ENCODE measurements at places on chromosomes 11 and 22. TPM values are rescaled to one million over a fixed set of nuclear protein-coding genes. Genes with fewer than 3 reads are reported as not detected.

CAPN5 gene
- total RNA-seq: 12.8 TPM

LAYN gene
- 12.8 TPM for total RNA-seq

KRTAP5-7 gene
- not detected for total RNA-seq

HSPB2 gene
- 0.34 TPM for total RNA-seq

PRG3 gene
- not detected for total RNA-seq

DNA sequence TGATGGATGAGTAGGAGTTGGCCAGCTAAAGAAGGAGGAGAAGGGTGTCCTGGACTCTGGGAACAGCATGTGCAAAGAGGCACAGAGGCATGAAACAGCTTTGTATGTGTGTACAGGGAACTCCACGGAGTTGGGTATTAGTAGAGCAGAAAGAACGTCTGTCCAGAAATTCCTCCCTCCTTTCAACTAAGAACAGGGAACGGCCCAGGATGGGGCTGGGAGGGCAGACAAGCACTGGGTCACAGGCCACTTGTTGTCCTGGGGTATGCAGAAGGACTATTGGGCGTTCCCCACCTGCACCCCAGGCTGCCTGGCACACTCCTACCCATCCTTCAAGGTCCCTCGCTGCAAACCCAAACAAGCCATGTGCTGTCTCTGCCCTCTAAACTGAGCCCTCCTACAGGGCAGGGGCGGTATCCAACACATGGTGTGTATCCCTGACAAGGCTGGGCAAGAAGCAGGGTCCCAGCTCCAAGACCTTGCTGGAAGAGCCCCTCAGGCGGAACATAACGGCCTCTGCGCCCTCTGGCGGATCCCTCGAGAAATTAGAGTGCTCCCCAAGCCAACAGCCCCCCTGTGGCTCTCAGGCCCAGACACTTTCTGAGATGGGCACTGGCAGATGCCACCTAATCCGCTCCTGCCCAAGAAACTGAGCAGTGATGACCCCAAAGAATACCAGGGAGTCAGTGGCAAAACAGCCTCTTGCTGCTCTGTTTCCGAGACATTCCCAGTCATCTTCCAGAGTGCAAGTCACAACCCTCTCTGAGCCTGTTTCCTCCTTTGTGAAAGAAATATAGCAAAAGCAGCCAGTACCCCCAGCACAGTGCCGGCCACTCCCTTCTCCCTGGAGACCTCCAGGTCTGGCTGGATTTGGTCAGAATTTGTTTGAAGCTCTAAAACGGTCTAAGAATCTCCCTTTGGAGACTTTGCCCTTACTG is 1.6 kb upstream of the ELFN2 start:
- peak overlapping the region; percentile 36 for H3K4me3 ChIP-seq
- DNase-seq: no peak
- peaks cover 43% of the 10 kb centered on the region for H3K4me1 ChIP-seq
- peaks cover 12% of the 10 kb centered on the region for H3K27me3 ChIP-seq
- H3K36me3 ChIP-seq: peaks cover 2% of the 10 kb centered on the region

DNA sequence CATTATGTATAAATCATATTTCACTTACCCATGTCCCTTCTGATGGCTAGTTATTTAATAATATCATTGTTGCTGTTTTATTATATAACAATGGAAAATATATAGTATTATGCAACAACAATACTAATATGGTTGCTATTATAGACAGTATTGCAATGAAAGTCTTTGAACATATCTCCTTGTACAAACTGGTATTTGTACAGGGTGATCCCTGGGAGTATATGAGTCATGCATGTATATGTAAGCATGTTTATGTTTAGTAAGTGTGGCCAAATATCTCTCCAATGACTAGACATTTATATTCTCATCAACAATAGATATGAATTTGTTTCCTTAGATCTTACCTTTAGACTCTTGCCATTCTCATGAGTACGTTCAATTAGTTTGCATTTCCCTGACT is 55.9 kb downstream of the KCNC1 start:
- no peaks in the 10 kb centered on the region for H3K36me3 ChIP-seq
- no peaks in the 10 kb centered on the region for H3K27me3 ChIP-seq
- H3K27ac ChIP-seq: no peak overlapping the region

DNA sequence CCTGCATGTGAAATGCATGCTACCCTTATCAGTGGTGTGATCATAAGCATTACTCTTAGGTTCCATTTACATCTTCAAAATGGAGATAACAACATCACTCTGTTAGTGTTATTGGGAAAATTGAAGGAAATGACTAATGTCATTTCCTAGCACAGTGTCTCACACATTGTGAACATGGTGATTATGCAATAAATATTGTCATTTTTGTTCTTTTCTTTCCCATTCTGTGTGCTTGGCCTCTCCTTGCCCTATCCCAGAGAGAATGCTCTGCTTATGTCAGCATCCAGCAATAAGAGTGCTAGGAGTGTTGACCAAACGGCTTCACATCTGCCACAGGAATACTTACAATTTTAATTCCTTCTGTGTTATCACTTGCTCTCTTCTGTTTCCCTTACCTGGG is 1024.1 kb upstream of the CCDC90B start:
- H3K4me3 ChIP-seq: no peak overlapping the region
- no peak overlapping the region for H3K27ac ChIP-seq
- no peak for DNase-seq
- H3K4me1 ChIP-seq: no peaks in the 10 kb centered on the region

DNA sequence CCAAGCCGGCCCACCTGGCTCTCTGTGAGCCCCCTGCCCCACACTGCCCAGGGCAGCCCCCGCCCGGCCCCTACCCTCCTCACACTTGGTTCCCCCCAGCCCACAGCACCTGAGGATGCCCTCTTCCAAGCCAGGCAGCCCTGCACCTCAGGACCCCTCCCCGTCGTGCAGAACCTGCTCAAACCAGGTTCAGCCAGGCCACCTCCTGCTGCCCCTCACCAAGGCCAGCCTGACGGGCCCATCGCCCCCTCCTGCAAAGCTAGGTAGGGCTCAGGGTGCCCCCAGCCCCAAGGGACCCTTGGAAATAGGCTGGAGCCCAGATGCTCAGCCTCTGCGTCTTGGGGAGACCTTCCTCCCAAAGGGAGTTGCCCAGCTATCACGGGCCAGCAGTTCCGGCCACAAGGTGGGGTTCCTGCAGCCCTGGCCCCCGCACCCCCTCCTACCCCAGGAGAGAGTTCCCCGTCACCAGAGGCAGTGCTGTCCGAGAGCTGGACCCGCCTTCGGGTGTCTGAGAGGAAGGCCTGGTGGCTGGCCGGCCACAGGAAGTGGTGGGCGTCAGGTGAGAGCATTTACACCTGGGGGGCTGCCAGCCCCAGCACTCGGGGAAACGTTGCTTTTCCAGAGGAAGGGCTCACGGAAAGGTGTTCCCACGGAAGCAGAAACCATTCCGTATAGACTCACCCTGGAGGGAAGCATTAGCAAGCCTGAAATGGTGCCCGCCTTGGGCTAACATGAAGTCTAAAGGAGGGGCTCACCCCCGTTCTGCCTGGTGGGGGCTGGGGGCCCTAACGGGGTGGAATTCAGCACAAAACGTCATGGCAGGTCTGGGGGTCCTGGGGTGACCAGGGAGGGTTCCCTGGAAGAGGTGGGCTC is 3.2 kb upstream of the SYT8 start:
- peak overlapping the region; percentile 80 for H3K27ac ChIP-seq
- H3K27me3 ChIP-seq: no peaks in the 10 kb centered on the region
- peaks cover 68% of the 10 kb centered on the region for H3K4me1 ChIP-seq
- H3K36me3 ChIP-seq: no peaks in the 10 kb centered on the region
- no peak overlapping the region for H3K4me3 ChIP-seq

GRCh38 chr11:31107649-31108048 is 261.9 kb downstream of the DCDC1 start:
- DNase-seq: no peak
- H3K27ac ChIP-seq: no peak overlapping the region
- no peaks in the 10 kb centered on the region for H3K36me3 ChIP-seq
- peaks cover 16% of the 10 kb centered on the region for H3K27me3 ChIP-seq
- no peaks in the 10 kb centered on the region for H3K4me1 ChIP-seq

DNA sequence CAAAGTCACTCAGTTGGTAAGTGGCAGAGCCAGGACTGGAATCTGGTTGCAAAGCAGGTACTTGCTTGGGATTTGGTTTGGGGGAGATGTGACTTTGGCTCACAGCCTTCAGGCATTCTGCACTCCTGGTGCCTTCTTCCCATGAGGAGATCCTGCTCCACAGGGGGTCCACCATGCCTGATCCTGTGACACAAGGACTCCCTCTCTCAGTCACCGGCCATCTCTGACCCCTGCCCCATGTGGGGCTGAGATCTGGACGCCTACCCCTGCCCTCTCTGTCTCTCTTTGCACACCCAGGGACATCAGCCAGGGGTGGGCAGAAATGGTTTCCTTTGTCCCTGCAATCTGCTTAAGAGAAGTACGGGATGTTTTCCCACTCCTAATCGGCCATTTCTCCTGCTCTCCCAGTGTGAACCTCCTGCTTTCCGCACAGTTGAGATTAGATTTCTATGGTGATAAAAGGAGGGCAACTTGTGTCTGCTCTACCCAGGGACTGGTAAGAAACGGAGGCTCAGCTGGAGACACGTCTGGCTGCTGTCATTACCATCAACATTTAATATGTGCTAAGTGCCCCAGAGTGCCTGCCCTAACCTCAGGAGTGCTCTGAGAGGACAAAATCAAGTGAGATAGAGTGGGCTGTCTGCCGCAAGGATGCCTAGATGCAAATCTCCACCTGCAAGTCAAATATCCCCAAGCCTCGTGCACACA is 11.1 kb upstream of the FXYD6 start:
- H3K4me3 ChIP-seq: no peak overlapping the region
- peak; percentile 81 for DNase-seq
